ENCODE measurements at places on chromosomes 12 and 14. TPM values are rescaled to one million over a fixed set of nuclear protein-coding genes. Genes with fewer than 3 reads are reported as not detected.

The CMA1 gene
- not detected for total RNA-seq

The SPATS2 gene
- total RNA-seq: 30.6 TPM

The LTBP2 gene
- total RNA-seq: 210 TPM

The KRT72 gene
- total RNA-seq: not detected

The KRT8 gene
- total RNA-seq: 57.0 TPM

The SOS2 gene
- total RNA-seq: 27.2 TPM

The MGST1 gene
- 92.8 TPM for total RNA-seq

The ZDHHC22 gene
- total RNA-seq: not detected

The P2RX2 gene
- total RNA-seq: not detected

The TMEM229B gene
- 0.64 TPM for total RNA-seq

The LYZ gene
- not detected for total RNA-seq

The SP7 gene
- not detected for total RNA-seq

The GNB3 gene
- 3.9 TPM for total RNA-seq

The DENND5B gene
- total RNA-seq: 11.6 TPM

The IFNG-AS1 gene
- not detected for total RNA-seq

The MIP gene
- total RNA-seq: not detected

The VDR gene
- total RNA-seq: 8.2 TPM

The CMTM5 gene
- total RNA-seq: not detected

The DLST gene
- total RNA-seq: 62.6 TPM

The SLC5A8 gene
- total RNA-seq: not detected

The KLRG1 gene
- 0.43 TPM for total RNA-seq

The IL26 gene
- total RNA-seq: not detected

The FIGNL2 gene
- total RNA-seq: 0.32 TPM

The SMCO2 gene
- total RNA-seq: not detected

The WNT1 gene
- total RNA-seq: not detected

The ANO2 gene
- 0.43 TPM for total RNA-seq

The COX8C gene
- total RNA-seq: not detected

The IFI27L1 gene
- total RNA-seq: 9.9 TPM

The NINJ2 gene
- 0.32 TPM for total RNA-seq

The REP15 gene
- total RNA-seq: 1.3 TPM

The IQSEC3 gene
- total RNA-seq: under 0.01 TPM

The KRT85 gene
- not detected for total RNA-seq

The SLC10A1 gene
- not detected for total RNA-seq

The CLEC4D gene
- total RNA-seq: not detected
